Activated naive CD4-positive, alpha-beta T cell treated with anti-CD3 and anti-CD28 coated beads for 36 hours (primary cell): ENCODE measurements at places on chromosomes 3 and 15. TPM values are rescaled to one million over a fixed set of nuclear protein-coding genes. Genes with fewer than 3 reads are reported as not detected.
A peak's percentile ranks its signal among the peaks of the same experiment; 100 is the strongest.

DNA sequence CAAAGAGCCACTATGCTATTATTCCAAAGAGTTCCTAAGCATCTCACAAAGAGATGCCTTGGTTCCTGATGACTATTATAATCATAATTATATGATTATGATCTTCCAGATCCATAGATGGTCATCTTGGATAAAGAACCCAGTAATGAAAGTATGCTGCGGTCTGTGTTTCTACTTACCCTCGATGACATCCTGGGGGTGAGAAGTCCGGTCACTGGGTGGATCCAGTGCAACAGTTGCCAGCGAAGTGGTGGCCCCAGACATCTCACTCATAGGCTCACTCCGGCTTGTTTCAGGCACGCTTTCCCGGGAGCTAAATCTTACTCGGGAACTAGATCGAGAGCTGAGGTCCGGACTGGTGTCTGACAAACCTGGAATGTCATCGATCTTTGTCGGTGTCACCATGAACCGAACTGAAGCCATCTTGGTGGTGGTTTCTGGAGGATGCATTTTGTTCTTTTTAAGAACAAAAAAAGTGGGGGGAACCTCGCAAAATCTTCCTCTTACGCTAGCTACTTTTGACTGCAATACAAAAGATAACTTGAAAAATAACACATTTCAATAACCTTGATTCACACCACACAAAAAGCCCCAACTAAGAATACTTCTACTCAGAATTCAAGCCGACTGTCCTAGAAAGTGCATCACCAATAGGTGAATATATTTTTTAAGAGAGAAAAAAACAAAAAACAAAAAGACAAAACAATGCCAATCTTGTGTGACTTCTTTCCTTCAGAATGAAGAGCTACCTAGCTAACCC, 1.2 kb downstream of the SLC12A6 start:
- H3K4me1 ChIP-seq, result peaks cover 59% of the 10 kb centered on the region
- H3K4me3 ChIP-seq, result peak overlapping the region; percentile 95
- H3K27ac ChIP-seq, result peak overlapping the region; percentile 97
- H3K27me3 ChIP-seq, result no peaks in the 10 kb centered on the region
- H3K36me3 ChIP-seq, result peaks cover 25% of the 10 kb centered on the region

- no peak for DNase-seq
- H3K36me3 ChIP-seq, result peaks cover 11% of the 10 kb centered on the region
- no peaks in the 10 kb centered on the region for H3K4me1 ChIP-seq
- no peak overlapping the region for H3K4me3 ChIP-seq
- H3K27ac ChIP-seq, result no peak overlapping the region
These were observed 24.0 kb downstream of the KNL1 start for GRCh38 chr15:40618023-40618422.

GRCh38 chr3:10248984-10249748, 907 bp downstream of the TATDN2 start:
- H3K4me1 ChIP-seq, result peaks cover 56% of the 10 kb centered on the region
- H3K27ac ChIP-seq, result peak overlapping the region; percentile 92
- H3K36me3 ChIP-seq, result peaks cover 63% of the 10 kb centered on the region
- H3K4me3 ChIP-seq, result peak overlapping the region; percentile 89
- H3K27me3 ChIP-seq, result no peaks in the 10 kb centered on the region
- peak; percentile 82 for DNase-seq

GRCh38 chr15:37372064-37372463, 271.7 kb upstream of the MEIS2 start:
- no peaks in the 10 kb centered on the region for H3K4me1 ChIP-seq
- H3K27ac ChIP-seq, result no peak overlapping the region
- no peak overlapping the region for H3K4me3 ChIP-seq
- H3K36me3 ChIP-seq, result no peaks in the 10 kb centered on the region

GRCh38 chr3:98721776-98722175, 41.4 kb upstream of the ST3GAL6 start:
- H3K27me3 ChIP-seq, result peaks cover 14% of the 10 kb centered on the region
- H3K4me3 ChIP-seq, result no peak overlapping the region
- no peaks in the 10 kb centered on the region for H3K4me1 ChIP-seq
- no peak overlapping the region for H3K27ac ChIP-seq

GRCh38 chr15:94164202-94164807, 67.1 kb upstream of the MCTP2 start:
- H3K27ac ChIP-seq, result no peak overlapping the region
- no peaks in the 10 kb centered on the region for H3K27me3 ChIP-seq
- H3K4me1 ChIP-seq, result no peaks in the 10 kb centered on the region
- H3K36me3 ChIP-seq, result no peaks in the 10 kb centered on the region
- no peak overlapping the region for H3K4me3 ChIP-seq
- peak; percentile 76 for DNase-seq

GRCh38 chr3:173065543-173065981, 75.5 kb downstream of the SPATA16 start:
- no peaks in the 10 kb centered on the region for H3K4me1 ChIP-seq
- no peaks in the 10 kb centered on the region for H3K27me3 ChIP-seq
- H3K27ac ChIP-seq, result no peak overlapping the region

GRCh38 chr3:12158387-12159226, at the start of gene TIMP4:
Gene TIMP4, minus strand, starts transcription at chr3:12158912. Its CDS starts 72 bp downstream, at chr3:12158840.
- DNase-seq, result no peak
- H3K27me3 ChIP-seq, result peaks cover 15% of the 10 kb centered on the region
- H3K36me3 ChIP-seq, result no peaks in the 10 kb centered on the region
- H3K4me3 ChIP-seq, result no peak within 1 kb of the TSS

DNA sequence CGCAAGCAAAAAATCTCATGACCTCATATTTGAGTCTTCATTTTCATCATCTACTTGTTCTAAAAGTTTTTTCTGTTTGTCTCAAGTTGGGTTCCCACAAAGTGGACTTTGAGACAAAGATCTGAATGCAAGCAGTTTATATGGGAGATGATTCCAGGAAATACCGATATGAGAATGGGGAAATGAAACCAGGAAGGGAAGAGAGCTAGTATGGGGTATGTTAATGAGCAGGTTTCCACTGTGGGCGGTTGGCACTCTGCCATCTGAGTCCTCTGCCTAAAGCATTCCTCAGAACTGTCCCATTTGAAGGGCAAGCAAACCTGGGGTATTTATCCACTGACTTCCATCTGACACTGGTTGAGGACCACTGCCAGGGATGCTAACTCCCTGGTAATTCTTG, 8.8 kb downstream of the ADPRH start:
- no peak for DNase-seq
- no peak overlapping the region for H3K4me3 ChIP-seq
- H3K27me3 ChIP-seq, result peaks cover 16% of the 10 kb centered on the region
- H3K4me1 ChIP-seq, result peaks cover 8% of the 10 kb centered on the region
- H3K27ac ChIP-seq, result no peak overlapping the region

Gene ATP13A5
- not detected for total RNA-seq

GRCh38 chr3:195061756-195062655, 209.0 kb downstream of the XXYLT1 start:
- H3K36me3 ChIP-seq, result no peaks in the 10 kb centered on the region
- no peak overlapping the region for H3K27ac ChIP-seq
- H3K4me1 ChIP-seq, result no peaks in the 10 kb centered on the region

GRCh38 chr3:150132101-150132749, 161.5 kb upstream of the PFN2 start:
- H3K27ac ChIP-seq, result no peak overlapping the region
- no peak overlapping the region for H3K4me3 ChIP-seq
- no peaks in the 10 kb centered on the region for H3K4me1 ChIP-seq

Gene GOLGA6L4
- 0.37 TPM for total RNA-seq

GRCh38 chr3:130414457-130414856, 69.0 kb downstream of the COL6A5 start:
- no peaks in the 10 kb centered on the region for H3K36me3 ChIP-seq
- H3K4me1 ChIP-seq, result no peaks in the 10 kb centered on the region
- no peak overlapping the region for H3K27ac ChIP-seq
- DNase-seq, result no peak
- H3K4me3 ChIP-seq, result no peak overlapping the region

Gene ATP10A
- 13.0 TPM for total RNA-seq

DNA sequence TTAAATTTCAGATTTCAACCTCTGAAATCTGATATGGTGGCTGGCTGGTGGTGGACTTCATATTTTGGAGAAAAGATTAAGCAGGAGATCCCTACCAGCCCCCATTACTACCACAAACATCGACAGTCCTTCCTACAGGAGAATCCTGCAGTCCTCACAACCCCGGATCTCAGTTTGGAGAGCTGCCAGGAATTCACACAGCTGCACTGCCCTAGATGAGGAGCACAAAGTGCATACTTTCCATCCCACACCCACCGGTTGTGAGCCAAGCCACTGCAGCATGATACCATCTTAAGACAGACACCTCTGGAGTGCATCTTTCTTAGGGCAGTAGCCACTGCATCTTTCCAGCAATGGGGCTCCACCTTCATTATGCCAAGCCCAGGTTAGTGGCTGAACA, 185.5 kb upstream of the GPR149 start:
- H3K4me1 ChIP-seq, result no peaks in the 10 kb centered on the region
- DNase-seq, result no peak
- H3K4me3 ChIP-seq, result no peak overlapping the region
- no peaks in the 10 kb centered on the region for H3K27me3 ChIP-seq

Gene TRH
- not detected for total RNA-seq
